ENCODE measurements at places on chromosomes 13 and 19.

GRCh38 chr19:14395710-14396336 is 14.6 kb downstream of the ADGRE5 start:
- no peak for DNase-seq

- no peak for DNase-seq
Measured at GRCh38 chr19:58129284-58129683, 21.3 kb downstream of the ZNF329 start.

- DNase-seq, result no peak
Measured at GRCh38 chr13:45817833-45818232, 33.7 kb downstream of the SIAH3 start.

DNA sequence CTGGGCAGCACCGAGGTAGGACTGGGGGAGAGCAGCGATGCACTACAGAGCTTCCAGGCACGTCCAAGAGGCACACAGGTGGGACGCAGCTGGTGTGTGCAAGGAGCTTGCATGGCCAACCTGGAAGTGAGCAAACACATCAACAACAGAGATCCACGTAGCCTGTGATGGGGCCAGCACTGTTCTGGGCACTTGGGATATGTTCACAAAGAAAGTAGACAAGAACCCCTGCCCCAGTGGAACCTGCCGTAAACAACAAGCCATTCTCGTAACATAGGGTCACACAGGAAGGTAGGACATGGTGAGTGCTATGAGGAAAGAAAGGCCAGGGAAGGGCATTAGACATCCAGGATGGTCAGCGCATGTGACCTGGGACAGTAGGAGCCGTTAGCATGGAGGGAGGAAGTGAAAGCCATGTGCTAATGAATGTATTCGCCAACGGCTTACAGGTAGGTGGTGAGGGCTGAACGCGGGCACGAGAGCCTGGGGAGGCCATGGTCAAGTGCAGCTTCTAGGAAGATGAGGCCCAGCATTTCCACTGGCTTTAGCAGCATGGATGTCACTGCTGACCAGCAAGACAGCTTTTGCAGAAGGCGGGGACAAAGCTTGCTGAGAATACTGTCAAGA is 105.5 kb downstream of the TEX26 start:
- DNase-seq, result no peak

GRCh38 chr13:85223883-85224656 is 575.1 kb downstream of the SLITRK6 start:
- DNase-seq, result no peak

- peak; percentile 53 for DNase-seq
Measured at GRCh38 chr19:10333758-10334587, 644 bp upstream of the RAVER1 start.

- peak; percentile 91 for DNase-seq
Measured at GRCh38 chr13:109840201-109840892, 54.0 kb upstream of the IRS2 start.

- no peak for DNase-seq
Measured at GRCh38 chr13:29619995-29620394, 24.5 kb upstream of the SLC7A1 start.

DNA sequence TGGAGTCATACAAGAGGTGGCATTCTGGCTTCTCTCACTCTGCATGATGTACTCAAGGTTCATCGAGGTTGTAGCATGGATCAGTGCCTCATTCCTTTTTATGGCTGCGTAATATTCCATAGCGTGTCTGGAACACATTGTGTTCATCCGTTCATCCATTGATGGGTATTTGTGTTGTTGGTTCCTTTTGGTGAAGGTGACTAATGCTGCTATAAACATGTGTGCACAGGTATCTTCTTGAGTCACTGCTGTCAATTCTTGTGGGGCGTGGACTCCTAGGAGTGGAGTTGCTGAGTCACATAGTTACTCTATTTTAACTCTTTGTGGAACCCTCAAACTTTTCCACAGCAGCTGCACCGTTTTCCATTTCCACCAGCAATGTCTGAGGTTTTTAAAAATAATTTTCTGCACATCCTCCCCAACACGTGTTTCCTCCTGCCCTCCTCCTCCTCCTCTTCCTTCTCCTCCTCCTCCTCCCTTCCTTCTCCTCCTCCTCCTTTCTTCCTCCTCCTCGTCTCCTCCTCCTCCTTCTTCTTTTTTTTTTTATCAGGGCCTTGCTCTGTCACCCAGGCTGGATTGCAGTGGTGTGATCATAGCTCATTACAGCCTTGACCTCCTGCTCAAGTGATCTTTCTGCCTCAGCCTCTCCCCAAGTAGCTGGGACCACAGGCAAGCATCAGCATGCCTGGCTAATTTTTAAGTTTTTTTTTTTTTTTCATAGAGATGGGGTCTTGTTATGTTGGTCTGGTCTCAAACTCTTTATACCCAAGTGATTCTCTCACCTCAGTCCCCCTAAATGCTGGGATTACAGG is 2.0 kb upstream of the TMEM221 start:
- DNase-seq, result peak; percentile 60

DNA sequence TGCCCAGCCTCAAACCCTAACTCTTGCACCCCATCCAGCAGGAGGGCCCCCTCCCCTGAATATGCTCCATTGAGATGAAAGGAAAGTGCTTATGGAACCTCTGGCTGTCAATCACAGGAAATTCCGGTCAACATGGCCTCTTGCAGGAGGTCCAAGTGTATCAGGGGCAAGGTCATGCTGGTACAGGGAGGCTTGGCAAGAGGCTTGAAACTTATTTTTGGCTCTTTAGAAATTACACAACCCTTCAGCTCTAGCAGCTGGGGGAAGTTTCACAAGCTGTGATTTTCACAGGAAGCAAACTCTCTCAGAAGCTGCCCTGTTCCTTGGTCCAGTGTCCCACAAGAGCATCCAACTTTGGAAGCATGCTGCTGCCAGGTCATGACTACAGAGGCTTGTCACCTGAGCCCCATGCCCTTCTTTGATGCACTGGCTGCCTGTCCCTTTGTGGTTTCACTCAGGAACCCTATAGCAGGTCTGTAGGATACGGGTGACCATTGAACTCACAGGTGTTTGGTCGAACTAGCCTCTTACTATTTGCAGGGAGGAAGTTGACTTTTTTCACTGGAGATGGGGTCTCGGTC is 8.4 kb downstream of the ASF1B start:
- no peak for DNase-seq

- DNase-seq, result peak; percentile 81
Measured at GRCh38 chr13:112968910-112969691, at the start of gene MCF2L. Gene MCF2L, plus strand, starts transcription at chr13:112969214. Its CDS starts 166 bp downstream, at chr13:112969380.

GRCh38 chr19:21568816-21569493 is 63.6 kb downstream of the ZNF429 start:
- no peak for DNase-seq

- DNase-seq, result peak; percentile 88
Measured at GRCh38 chr19:48965806-48966540, 864 bp downstream of the FTL start.

DNA sequence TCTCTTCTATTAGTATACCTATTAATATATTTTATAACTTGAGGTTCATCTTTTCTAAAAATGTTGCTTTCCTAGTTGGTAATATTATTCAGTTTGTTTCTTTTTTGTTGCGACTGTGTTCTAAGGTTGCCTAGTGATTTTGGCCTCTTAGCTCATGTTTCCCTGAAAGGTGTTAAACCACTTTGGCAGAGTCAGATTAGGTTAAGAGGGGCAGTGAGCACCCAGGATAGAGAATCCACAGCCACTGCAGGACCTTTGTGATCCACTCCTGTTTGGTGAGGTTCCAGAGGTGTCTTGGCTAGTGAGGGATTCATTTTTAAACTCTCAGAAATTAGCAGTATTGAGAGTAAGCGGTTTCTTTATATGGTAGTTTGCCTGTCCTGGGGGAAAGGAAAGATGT is 14.9 kb upstream of the GPR18 start:
- DNase-seq, result no peak

DNA sequence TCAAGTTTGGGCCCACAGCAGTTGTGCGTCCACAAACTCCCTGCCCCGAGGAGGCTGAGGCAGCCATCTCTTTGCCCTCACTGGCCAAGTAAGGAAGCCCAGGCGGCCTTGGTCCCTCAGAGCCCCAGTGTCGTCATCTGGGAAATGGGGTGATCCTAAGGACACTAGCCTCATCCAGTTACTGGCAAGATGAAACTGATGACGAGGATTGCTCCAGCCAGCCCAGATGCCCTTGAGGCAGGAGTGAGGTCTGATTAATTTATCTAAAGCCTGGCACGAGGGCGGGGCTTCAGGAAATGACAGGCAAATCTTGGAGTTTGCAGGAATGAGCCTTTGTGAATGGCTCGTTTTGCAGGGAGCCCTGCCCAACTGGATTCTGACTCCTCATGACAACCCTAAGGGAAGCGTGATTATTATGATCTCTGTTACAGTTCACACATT is 5.6 kb downstream of the LIPE start:
- peak; percentile 65 for DNase-seq

- DNase-seq, result no peak
Measured at GRCh38 chr19:28290963-28291657, 921.8 kb downstream of the UQCRFS1 start.

GRCh38 chr13:47903836-47904235 is 97.2 kb downstream of the SUCLA2 start:
- DNase-seq, result peak; percentile 18

DNA sequence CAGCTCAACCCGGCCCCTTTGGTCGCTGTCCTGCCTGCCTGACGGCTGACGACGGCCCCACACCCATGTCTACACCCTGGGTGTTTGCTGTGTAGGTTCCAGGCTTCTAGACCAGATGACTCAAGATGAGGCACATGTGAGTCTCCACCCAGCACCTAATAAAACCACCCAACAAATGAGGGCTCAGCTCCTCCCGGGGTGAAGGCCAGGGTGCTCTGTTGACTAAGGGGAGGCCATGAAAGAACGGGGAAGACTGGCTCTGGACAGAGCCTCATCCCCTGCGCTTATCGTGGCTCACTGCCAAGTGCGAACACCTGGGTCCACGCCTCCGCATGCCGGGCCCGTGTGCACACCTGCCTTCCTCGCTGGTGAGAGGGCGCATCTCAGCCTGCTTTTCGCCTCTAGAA is 39.6 kb downstream of the COL4A2 start:
- no peak for DNase-seq

DNA sequence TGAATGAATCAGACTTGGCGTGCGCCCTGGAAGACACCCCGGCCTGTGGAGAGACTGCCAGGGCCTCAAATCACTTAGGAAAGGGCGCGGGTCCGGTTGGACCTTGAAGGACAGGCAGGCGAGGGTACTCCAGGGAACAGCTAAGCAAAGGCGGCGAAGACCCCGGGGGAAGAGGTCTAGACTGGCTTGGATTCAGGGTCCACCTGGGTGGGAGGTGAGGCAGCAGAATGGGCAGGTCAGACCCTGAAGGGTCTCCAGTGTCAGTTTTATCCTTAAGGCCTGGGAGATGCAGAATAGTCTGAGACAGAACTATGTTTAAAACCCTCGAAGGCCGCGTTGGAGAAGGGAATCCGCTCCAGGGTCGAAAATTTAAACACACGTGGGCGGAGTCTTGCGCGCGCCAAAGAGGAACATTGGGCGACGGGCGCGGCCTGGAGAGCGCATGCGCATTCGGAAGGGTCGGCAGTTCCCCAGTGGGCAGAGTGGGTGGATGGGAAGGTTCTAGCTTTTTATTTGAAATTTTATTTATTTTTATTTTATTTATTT is 567 bp upstream of the SMG9 start:
- peak; percentile 88 for DNase-seq

DNA sequence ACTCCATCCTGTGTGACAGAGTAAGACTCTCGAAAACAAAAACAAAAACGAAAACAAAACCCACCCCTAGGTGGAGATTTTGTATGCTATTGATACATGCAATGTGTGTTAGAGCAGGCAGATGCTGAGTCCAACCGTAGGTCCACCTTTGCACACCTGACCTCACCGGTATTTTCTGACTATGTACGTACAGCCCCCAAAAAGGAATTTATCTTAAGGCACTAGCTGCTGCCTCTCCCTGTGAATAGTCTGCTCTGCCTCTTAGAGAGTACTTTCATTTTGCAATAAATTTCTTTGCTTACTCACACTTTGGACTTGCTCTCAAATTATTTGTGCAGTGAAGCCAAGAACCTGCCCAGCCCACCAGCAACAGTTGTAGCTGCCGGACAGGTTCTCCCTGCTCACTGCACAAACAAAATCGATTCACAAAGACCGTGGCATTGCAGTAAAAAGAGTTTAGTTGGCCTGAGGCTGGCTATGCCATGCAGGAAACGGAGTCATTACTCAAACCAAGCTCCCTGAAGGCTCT is 8.2 kb upstream of the ZNF77 start:
- DNase-seq, result no peak

DNA sequence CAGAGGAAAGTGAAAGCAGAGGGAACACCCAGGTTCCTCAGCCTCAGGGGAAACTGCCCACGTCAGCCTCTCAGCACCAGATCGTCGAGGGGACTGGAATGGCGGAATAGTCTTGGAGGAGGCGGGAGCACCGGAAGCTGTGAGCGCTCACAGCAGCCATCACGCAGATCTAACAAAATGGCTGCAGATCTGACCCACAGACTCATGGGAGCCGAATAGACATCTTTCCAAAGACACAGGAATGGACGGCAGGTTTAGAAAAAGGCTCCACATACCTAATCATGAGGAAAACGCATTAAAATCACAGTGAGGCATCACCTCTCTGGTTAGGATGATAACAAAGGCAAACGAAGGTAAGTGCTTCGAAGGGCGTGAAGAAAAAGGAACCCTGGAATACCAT is 11.8 kb upstream of the LILRA2 start:
- no peak for DNase-seq

DNA sequence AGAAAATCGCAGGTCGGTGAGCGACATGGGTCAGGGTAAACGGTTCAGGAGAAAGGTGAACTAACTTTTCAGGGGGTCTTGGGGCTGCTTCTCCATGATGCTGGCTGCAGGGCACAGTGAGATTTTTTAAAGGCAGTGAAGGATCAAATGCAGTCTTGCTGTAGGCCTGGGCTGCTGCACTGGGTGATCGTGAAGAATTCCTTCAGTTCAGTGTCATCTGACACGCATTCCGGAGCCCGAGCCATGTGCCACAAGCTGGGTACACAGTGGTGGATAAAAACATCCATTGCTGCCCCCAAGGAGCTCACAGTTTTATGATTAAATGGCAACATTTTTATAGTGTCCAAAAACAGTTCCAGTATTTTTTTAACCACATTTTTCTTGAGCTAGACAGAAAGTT is 56.3 kb upstream of the GPR12 start:
- no peak for DNase-seq

DNA sequence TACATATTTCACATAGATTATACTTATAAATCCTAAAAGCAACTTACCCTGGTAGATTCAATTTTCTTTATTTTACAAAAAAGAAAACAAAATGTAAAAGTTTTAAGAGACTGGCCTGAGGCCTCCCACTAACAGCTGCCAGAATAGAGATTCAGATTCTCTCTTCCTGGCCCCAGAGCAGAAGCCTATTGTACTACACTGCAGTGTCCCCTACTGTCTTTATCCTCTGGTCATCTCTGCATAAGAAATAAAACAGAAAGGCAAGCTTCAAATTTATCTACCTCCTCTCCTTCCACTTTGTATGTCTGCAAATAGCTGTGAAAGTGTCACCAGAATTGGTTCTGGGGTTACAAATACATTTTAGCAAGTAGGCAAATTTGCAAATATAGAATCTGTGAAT is 1004.1 kb upstream of the PCDH9 start:
- DNase-seq, result peak; percentile 28

- no peak for DNase-seq
Measured at GRCh38 chr13:21932996-21933395, 262.1 kb downstream of the FGF9 start.

GRCh38 chr13:110578363-110578762 is 16.8 kb upstream of the RAB20 start:
- no peak for DNase-seq

Data from RKO (cell line).